ENCODE measurements at places on chromosomes 3 and 15.

GRCh38 chr3:190261015-190261414 lies 61.2 kb downstream of the CLDN1 start:
- no peak for DNase-seq

DNA sequence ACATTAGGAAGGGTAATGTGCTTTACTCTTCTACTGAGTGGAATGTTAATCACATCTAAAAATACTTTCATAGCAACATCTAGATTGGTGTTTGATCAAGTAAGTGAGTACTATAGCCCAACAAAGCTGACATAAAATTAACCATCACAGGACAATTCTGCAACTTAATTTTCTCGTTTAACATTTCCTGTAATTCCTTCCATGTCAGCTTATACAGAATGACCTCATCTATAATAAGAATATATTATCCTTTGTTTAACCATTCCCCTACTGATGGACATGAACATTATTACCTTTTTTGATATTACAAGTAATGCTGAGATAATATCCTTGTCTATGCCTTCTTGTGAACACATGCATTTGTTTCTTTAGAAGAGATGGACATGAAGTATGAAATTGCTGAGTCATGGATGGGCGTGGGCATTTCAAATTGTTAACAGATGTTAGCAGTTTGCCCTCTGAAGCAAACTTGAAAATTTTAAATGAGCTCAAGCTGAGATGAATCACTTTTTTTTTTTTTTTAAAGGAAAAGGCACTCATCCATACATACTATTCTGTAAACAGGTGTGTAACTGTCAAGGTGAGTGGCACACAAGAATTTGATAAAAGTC lies 85.1 kb downstream of the OXNAD1 start:
- peak; percentile 18 for DNase-seq

DNA sequence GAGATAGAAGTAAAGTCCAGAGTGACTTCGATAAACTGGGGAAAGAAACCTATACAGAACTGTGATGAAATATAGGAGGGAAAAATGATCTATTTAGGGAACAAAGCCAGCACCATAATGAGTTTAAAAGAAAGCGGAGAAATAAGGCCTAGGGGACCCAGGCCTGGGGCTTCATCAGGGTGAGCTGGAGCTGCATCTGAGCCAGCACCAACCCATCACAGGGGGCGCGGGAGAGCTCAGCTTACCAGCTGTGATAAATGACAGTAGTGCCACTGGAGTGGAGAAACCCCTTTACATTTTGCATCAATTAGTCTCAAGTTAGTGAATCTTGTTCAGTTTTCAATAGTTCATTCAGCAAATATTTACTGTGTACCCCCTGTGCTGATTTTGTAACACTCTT lies 21.3 kb downstream of the PODXL2 start:
- DNase-seq: no peak

DNA sequence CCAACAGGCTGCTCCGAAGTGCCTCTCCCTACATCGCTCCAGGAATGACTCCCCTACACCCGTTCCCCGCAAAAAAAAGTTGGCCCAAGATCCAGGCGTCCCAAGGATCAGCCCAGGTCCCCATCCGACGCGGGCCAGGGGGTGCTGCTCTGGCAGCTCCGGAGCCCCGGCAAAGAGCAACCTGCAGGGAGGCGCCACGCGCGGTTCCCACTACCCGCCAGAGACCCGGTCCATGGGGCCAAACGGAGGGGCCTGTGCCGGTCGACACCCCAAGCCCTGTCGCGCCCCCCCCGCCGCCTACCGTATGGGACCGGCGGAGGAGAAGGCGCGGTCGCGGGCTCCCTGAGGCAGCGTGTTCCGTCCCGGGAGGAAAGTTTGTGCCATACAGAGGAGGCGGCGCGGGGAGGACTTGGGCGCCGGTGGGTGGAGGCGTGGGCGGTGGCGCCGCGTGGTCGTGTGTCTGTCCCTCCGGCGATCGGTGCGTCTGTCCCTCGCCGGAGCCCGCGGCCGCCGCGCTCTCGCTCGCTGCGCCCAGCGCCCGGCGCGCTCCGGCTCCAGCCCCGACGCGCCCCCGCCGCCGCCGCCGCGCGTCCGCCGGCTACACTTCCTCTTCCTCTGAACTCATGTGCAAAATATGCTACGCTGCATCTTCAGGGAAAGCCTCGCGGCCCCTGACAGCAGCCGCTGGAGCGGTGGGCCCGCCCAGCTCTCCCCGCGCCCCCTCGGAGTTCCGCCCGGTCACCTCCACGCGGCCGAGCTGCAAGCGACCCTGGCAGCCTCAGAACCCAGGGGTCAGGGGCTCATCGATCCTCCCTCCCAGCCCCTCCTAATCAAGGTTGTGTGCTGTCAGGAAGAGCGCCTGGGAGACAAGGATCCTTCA lies at the start of gene RFTN1:
TSS of gene RFTN1 (minus strand) at position 559 of the 880 bp plus-strand sequence. CDS start 19,830 bp downstream, outside the sequence.
- no peak for DNase-seq

GRCh38 chr3:153848702-153849101 lies 272.5 kb upstream of the ARHGEF26 start:
- DNase-seq: no peak

DNA sequence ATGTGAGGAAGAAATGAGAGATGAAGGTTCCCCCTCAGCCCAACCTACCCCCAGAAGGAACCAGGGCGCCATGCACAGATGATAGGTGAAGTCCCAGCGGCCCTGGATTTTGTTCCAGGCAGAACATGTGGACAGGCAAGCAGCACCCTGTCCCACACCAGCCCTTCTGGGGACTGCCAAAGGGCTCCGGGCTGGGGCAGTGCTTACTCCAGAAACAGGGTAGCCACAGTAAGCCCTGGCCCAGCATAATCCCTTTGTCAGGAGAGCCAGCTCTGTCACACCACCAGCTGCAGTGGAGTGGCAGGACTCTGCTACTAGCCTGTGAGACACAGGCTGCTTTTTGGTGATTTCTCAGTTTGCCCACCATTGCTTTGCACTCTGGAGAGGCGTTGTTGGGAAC lies 6.3 kb downstream of the FBXL22 start:
- no peak for DNase-seq

DNA sequence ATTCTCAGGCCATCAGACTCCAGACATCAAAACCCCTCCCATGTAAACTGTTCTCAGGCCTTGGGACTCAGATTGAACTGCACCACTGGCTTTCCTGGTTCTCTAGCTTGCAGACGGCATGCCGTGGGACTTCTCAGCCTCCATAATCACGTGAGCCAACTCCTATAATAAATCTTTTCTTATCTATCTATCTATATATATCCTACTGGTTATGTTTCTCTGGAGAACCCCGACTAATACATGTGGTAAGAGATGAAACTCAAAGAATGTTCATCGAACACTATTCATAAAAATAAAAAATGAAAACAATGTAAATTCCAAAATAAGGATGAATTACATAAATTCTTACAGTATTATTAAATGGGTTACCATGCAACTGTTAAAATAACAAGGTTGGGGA lies 84.5 kb upstream of the NTRK3 start:
- DNase-seq: no peak

DNA sequence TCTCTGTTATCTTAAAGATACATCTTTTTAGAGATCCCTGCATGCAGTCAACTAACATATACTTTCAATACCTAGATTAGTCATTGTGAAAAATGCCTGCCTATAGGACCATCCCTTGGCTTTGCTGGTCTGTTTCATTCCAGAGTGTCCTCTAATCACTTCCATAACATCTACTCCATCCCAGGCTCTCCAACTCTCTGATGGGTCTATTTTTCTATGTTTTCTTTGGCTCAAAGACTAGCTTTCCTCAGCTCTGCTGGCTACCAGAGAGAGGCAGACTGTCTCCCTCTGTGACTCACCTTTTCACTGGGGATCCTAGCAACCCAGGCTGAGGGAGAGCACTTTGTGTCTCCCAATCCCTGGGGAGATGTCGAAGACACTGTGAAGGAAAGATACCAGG lies 547.7 kb upstream of the MCTP2 start:
- DNase-seq: no peak

DNA sequence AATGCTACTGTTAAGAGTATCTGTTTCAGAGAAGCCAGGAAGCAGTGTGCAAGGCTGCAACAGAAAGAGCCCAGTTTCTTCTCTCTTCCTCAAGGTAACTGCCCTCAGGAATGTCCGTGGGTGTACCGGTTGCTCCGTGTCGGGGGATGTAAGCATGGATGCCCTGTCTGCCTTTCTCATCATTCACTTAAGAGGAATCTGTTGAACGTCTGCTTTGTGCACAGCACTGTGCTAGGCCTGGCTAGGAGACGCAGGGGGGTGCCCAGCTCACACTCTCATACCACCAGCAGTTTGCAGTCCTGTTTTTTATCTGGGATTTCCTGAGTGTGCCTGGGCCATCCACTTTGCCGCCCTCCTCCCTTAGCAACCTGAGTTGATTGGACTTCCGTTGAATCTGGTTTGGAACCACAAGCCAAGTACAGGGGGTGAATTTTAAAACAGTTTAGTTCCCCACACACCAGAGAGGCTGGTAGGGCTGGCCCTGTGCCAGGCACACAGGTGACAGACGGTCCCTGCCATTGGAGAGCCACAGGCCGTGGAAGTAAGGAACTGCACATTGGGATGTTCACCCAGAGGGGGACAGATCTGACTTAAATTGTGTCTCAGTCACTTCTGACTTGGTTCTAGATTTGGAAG lies 11.2 kb downstream of the BOC start:
- DNase-seq: no peak

DNA sequence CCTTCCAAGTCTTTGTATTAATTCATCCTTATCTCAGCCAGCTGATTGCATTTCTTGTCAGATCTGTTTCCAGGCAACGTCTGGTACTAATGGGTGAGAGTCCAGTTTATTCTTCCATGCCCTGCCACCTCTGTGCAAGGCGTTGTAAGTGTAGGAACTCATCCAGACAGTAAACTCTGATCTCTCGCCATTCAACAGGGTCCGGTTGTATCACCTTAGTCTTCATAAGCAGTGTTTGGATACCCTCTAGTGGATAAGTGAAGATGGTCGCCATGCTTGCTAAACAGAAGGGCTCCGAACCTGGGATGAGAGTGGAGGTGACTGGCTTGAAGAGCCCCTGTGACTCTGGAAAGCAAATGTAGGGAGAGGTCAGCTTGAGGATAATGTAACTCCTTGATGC lies 51.6 kb upstream of the CMTM7 start:
- no peak for DNase-seq

DNA sequence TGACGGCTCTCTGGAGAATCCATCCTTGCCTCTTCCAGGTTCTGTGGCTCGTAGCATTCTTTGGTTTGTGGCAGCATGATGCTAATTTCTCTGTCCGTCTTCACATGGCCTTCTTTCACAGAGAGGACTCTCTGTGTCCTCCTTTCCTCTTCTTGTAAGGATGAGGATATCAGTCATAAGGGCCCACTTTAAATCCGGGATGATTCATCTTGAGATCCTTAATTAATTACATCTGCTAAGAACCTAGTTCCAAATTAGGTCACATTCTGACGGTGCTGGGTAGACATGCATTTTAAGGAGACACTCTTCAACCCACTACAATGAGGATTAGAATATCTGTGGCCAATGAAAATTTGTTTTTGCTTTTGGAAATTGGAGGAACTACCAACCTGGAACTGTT lies 15.7 kb upstream of the GXYLT2 start:
- no peak for DNase-seq

GRCh38 chr3:184177331-184177731 lies 2.7 kb downstream of the AP2M1 start:
- DNase-seq: no peak

DNA sequence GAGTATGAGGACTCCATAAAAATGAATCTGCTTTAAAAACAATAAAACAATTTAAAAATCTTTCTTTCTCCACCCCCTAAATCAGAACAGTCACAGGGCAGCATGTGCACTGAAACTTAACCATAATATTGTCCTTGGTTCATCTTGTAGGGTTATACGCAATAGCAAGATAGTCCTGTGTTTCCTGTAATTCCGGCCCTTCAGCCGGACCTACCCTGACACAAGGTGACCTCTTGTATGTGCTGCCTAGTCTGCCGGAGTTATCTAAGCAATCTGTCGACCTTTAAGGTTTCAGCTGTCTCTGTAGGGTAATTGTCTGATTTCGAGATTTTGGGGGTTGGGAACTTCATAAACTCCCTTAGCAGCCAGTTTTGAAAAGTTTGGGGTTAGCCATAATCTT lies 99.9 kb downstream of the DHX36 start:
- no peak for DNase-seq

DNA sequence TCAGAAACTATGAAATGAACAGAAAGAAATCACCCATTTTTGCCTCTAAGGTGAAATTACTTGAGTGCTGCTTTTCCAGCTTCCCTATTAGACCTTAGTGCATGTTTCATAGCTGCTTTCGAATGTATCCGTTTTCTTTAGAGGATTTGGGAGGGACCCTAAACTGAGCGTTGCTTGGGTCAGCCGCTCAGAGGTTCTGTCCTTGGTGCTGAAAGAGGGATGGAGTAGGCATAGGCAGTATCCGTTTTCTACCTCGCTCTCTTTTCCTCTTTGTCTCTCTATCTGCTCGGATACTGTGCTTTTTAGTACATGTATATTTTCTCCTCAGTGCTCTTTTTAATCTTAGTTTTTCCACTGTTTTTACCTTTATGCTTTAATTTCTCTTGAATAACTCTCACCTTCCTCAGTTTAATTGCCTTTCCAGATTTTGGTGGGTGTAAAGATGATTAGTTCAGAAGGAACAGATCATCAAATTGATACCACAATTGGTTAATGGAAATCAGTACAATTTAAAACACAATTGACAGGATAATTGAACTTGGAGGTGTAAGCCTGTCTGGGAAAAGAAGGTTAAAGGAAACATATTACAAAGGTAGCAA lies at the start of gene DRD3:
TSS of gene DRD3 (minus strand) at position 283 of the 599 bp plus-strand sequence. CDS start 7,060 bp downstream, outside the sequence.
- DNase-seq: peak; percentile 43

GRCh38 chr3:177350121-177350520 lies 152.8 kb upstream of the TBL1XR1 start:
- peak; percentile 87 for DNase-seq

DNA sequence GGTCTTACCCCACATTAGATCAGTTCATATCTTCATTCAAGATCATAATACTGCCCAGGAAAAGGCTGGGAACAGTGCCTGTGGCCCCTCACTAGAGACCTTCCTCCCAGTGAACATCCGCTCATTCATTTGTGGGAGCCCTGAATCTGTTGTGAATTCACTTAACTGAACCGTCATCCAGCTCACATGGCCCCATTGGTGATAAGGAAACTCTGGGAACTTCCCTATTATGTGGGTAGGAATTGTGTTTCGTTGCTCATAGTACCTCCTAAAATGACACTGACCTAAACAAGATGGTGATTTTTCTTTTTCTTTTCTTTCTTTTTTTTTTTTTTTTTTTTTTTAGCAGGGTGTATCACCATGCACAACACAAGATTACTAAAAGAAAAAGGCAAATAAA lies 6.8 kb upstream of the MESP2 start:
- DNase-seq: no peak
